ENCODE measurements at places on chromosomes 12 and 14.
A peak's percentile ranks its signal among the peaks of the same experiment; 100 is the strongest.

- DNase-seq: peak; percentile 84
These were observed 3.6 kb upstream of the CLEC4E start for GRCh38 chr12:8544295-8544694.

- DNase-seq: no peak
These were observed 777 bp downstream of the ASCL1 start for GRCh38 chr12:102958073-102958829.

- no peak for DNase-seq
These were observed 15.8 kb downstream of the NFKBIA start for GRCh38 chr14:35388656-35389314.

- no peak for DNase-seq
These were observed 36.7 kb upstream of the TMEM233 start for GRCh38 chr12:119556854-119557253.

- no peak for DNase-seq
These were observed 10.2 kb upstream of the PGF start for GRCh38 chr14:74965486-74966153.

DNA sequence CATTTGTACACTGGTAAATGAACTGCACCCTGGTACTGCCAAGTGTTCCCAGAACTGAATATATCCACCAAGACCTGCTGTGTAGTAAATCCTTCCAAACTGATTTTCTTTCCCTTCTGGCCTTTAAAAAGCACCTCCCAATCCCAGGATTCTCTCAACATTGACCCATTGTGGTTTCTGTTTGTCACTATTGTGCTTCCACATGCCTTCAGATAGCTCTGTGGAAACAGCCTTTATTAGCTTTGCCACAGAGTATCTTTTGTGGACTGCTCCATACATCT, 949 bp upstream of the KIF21A start:
- DNase-seq: no peak

DNA sequence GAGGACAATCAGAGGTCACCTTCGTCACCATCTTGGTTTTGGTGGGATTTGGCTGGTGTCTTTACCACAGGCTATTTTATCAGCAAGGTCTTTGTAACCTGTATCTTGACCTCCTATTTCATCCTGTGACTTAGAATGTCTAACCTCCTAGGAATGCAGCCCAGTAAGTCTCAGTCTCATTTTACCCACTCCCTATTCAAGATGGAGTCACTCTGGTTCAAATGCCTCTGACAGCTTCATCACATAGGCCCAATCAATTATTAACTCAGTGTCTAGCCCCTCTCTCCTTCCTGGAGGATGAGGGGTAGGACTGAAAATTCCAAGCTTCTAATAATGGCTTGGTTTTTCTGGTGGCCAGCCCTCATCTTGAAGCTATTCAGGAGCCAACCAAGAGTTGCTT, 111.4 kb upstream of the NAP1L1 start:
- DNase-seq: no peak

Data from suppressor macrophage treated with lipopolysaccharide for 1 hour (primary cell).